ENCODE measurements at places on chromosomes 5 and 9. TPM values are rescaled to one million over a fixed set of nuclear protein-coding genes. Genes with fewer than 3 reads are reported as not detected.

DNA sequence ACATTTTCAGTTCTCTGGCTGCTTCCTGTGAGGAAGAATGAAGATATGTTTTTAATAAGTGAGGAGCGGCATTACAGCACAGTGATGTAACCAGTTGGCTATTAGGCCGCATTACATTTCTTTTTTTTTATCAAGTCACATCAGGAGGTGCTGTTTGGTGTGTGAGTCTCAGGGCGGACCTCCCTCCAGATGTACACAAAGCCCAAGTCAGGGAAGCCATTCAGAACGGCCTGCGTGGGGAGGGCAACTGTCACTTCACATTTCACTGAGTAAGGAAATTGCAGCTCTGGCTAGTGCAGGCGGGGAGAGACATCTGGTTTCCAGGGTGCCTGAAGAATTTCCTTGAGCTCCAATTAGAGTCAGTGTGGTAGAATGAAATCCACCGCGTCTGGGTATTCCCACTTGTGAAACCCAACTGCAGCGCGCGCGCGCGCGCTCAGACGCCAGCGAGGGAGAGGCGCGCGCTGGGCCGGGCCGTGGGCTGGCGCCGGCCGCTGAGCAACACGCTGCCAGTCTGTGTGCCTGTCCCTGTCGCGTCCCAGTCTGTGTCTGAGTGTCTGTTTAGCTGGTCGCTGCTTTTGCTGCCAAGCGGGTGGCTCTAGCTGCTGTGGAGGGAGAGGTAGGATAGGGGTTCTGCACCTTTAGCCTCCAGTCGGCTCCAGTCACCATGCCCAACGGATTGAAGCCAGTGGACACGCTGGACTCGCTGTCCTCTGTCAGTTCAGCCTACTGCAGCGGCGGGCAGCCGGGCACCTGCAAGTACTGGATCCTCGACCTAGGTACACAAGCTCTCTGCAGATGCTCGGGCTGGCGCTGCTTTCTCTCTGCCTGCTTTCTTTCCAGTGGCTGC is 140.8 kb upstream of the OTULINL start:
- no peak overlapping the region for H3K27ac ChIP-seq
- no peaks in the 10 kb centered on the region for H3K4me1 ChIP-seq
- DNase-seq = no peak
- no peaks in the 10 kb centered on the region for H3K36me3 ChIP-seq
- H3K4me3 ChIP-seq = no peak overlapping the region
- H3K27me3 ChIP-seq = no peaks in the 10 kb centered on the region

GRCh38 chr5:134937526-134937925 is 30.2 kb upstream of the CATSPER3 start:
- no peak overlapping the region for H3K4me3 ChIP-seq
- no peaks in the 10 kb centered on the region for H3K36me3 ChIP-seq
- no peak for DNase-seq
- no peaks in the 10 kb centered on the region for H3K4me1 ChIP-seq
- H3K27me3 ChIP-seq = no peaks in the 10 kb centered on the region
- H3K27ac ChIP-seq = no peak overlapping the region

Gene NUDT2
- 27.9 TPM for total RNA-seq

Gene ZNF618
- total RNA-seq = 0.57 TPM

DNA sequence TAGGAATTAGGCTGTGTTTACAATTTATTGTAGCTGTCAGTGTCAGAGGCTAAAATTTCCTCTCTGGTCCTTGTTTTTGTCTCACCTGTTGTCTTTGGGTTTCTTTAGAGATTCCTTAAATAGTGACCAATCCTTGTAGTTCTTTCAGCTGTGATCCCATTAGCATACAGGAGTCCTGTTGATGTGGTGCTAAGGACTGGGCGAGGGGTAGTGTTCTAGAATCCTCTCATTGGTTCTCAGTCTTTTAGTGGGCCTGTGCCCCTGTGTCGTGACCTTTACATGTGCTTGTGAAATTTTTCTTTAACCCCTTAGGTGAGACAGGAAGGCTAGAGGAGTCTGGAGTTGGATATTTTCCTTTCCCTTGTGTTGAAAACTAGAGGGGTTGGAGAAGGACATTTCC is 51.2 kb downstream of the ZNF618 start:
- no peaks in the 10 kb centered on the region for H3K36me3 ChIP-seq
- H3K4me3 ChIP-seq = no peak overlapping the region
- H3K4me1 ChIP-seq = no peaks in the 10 kb centered on the region
- H3K27ac ChIP-seq = no peak overlapping the region
- no peak for DNase-seq
- H3K27me3 ChIP-seq = no peaks in the 10 kb centered on the region

DNA sequence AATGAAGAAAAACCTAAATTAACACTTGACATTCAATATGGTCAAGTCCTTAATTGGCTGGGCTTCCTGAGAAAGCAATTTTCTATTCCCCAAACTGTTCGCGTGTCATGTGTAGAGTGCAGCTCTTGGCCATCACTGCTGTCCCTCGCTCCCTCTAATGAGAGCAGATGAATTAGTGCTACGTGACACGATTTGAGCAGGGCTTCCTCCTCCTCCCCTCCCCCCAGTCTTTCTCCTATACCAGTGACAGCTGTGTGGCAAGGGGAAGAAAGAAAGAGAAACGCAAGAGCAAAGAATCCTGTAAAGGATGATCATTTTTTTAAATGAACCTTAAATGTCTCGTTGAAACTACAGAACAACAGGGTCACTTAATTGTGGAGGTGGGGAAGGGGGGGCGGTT is 159.6 kb downstream of the BNC2 start:
- H3K36me3 ChIP-seq = no peaks in the 10 kb centered on the region
- no peak overlapping the region for H3K27ac ChIP-seq
- no peaks in the 10 kb centered on the region for H3K4me1 ChIP-seq
- no peaks in the 10 kb centered on the region for H3K27me3 ChIP-seq
- H3K4me3 ChIP-seq = no peak overlapping the region
- DNase-seq = no peak

DNA sequence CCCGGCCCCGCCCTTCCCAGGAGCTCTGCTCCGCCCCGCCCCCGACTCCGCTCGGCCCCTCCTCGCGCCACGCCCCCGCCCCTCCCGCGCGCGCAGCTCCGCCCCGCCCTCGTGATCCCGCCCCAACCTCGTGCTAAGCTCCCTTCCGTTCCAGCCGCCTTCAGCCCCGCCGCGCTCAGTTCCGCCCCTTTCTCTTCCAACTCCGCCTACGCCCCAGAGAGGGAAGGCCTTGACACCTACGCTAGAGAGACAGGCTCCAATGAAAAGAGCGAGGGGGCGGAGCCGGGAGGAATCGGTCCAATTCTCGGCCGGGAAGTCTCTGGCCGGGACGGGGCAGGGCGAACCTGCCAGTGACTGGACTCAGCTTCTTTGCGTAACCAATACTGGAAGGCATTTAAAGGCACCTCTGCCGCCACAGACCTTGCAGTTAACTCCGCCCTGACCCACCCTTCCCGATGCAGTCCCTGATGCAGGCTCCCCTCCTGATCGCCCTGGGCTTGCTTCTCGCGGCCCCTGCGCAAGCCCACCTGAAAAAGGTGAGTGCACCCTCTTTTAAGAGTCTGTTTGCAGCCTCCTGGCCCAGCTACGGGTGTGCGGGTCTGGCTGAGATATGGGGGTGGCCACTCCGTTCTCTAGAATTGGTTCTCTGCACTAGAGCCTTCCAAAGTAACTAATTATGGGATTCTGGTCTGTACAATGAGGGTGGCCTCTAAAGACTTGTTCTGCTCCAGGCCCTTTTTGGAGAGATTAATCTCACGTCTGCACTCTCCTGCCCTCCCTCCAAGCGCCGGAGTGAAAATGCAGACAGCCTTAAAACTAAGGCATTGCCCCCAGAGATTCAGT is at the start of gene GM2A:
Gene GM2A (plus strand): TSS at position 424 of the 843 bp plus-strand sequence. CDS start 32 bp downstream, at position 456.
- peak within 1 kb of the TSS; percentile 97 for H3K4me3 ChIP-seq
- peak within 1 kb of the TSS; percentile 66 for H3K27ac ChIP-seq
- no peaks in the 10 kb centered on the region for H3K36me3 ChIP-seq
- H3K27me3 ChIP-seq = no peaks in the 10 kb centered on the region
- DNase-seq = peak; percentile 97
- H3K4me1 ChIP-seq = peaks cover 30% of the 10 kb centered on the region

Gene RHOBTB3
- total RNA-seq = 0.48 TPM

- peak overlapping the region; percentile 98 for H3K27ac ChIP-seq
- no peaks in the 10 kb centered on the region for H3K27me3 ChIP-seq
- no peaks in the 10 kb centered on the region for H3K36me3 ChIP-seq
- H3K4me3 ChIP-seq = peak overlapping the region; percentile 99
- H3K4me1 ChIP-seq = peaks cover 47% of the 10 kb centered on the region
Measured at GRCh38 chr9:70411930-70412831, 2.3 kb downstream of the KLF9 start.
